ENCODE measurements at places on chromosomes 6 and 20.

- DNase-seq = no peak
These were observed 159.1 kb downstream of the PKHD1 start for GRCh38 chr6:51928320-51928719.

- DNase-seq = peak; percentile 94
These were observed at the start of gene SNX21 for GRCh38 chr20:45833030-45833882. Gene SNX21 (plus strand): TSS chr20:45833799. CDS start chr20:45833920, 121 bp downstream.

- DNase-seq = no peak
These were observed 107.7 kb downstream of the AGPAT4 start for GRCh38 chr6:161166176-161166575.

GRCh38 chr6:17197607-17198006, 83.6 kb upstream of the RBM24 start:
- no peak for DNase-seq
